MG63 (cell line): ENCODE measurements at places on chromosomes 5 and 9.

GRCh38 chr5:54541823-54542783 is 24.5 kb downstream of the SNX18 start:
- no peak for DNase-seq

GRCh38 chr5:118548761-118549720 is 439.3 kb downstream of the DTWD2 start:
- DNase-seq: peak; percentile 34

- no peak for DNase-seq
Observed at GRCh38 chr5:113266913-113267227, 167.9 kb downstream of the TSSK1B start.

- DNase-seq: no peak
Observed at GRCh38 chr5:5902678-5903646, 475.4 kb downstream of the MED10 start.

DNA sequence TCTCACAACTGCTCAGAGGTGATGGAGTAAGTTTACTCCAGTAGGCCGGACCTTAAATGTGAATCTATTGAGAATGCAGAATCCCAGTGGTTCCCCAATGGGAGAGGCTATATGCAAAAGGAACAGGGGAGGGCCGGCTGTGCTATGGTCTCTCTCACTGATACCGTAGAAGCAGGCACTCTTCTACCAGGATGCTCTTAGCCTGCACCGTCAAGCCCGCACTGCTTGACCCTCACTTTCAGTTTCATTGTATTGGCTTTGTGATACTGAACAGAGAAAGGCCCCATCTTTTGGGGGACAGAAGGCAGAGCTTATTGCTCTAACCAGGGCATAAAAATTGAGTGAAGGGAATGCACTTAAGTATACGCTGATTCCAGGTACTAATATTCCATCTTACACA is 615.0 kb upstream of the RGMB start:
- DNase-seq: no peak

- DNase-seq: no peak
Observed at GRCh38 chr5:80895523-80895922, 64.6 kb upstream of the RASGRF2 start.
